PC-9 (cell line): ENCODE measurements at places on chromosomes 2 and 18.

DNA sequence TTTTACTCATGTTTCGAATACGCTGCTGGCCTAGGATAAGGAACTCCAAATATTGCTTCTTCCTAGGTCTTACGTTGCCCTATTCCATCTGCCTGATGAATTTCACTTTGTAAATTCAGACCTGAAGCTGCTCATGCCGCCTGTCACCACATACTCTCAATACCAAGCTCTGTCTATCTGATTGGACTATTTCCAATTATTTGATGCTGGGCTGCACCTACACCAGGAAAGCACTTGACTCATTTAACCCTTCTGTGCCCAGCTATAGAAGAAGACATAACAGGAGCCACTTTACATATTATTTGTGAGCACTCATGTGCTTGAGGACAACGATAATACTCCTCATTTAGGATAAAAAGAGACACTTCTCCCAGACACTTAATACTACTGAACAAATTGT is 1293.9 kb upstream of the LRRTM1 start:
- no peaks in the 10 kb centered on the region for H3K4me1 ChIP-seq
- no peaks in the 10 kb centered on the region for H3K27me3 ChIP-seq
- no peak overlapping the region for H3K27ac ChIP-seq

DNA sequence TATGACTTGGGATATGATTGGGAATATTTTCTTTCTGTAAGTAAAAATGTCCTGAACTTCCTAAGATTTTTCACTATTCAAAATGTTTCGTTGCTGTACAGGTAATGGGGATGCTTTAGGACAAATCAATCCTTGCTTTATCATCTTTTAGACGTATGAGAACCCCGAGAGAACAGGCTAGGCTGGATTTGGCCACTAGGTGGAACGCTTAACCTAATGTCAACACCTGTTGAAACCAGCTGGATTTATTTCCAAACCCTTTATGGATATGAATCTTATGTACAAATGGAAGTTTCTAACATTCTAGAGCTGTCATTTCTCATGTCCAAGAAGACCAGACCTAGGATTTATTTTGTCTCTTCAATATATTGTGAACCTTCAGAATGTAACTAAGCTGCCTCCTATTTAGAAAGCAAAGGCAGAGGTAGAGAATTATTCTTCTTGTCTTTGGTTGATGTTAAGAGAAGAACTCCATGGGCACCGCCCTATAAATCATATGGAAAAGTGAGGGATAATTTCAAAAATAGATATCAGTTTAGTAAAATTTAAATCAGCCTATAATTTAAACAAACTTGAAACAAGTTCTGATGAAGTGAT is 96.7 kb downstream of the PMAIP1 start:
- H3K27me3 ChIP-seq: no peaks in the 10 kb centered on the region
- no peak overlapping the region for H3K4me3 ChIP-seq
- no peak overlapping the region for H3K27ac ChIP-seq
- H3K4me1 ChIP-seq: no peaks in the 10 kb centered on the region

- no peak overlapping the region for H3K27ac ChIP-seq
- H3K36me3 ChIP-seq: no peaks in the 10 kb centered on the region
- H3K27me3 ChIP-seq: no peaks in the 10 kb centered on the region
- no peak overlapping the region for H3K4me3 ChIP-seq
These were observed 61.9 kb upstream of the RIOK3 start for GRCh38 chr18:23391156-23391555.

- no peaks in the 10 kb centered on the region for H3K4me1 ChIP-seq
- no peaks in the 10 kb centered on the region for H3K36me3 ChIP-seq
- no peak overlapping the region for H3K27ac ChIP-seq
- H3K27me3 ChIP-seq: peaks cover 83% of the 10 kb centered on the region
- no peak overlapping the region for H3K4me3 ChIP-seq
These were observed 167.8 kb downstream of the BCL11A start for GRCh38 chr2:60385648-60386047.

DNA sequence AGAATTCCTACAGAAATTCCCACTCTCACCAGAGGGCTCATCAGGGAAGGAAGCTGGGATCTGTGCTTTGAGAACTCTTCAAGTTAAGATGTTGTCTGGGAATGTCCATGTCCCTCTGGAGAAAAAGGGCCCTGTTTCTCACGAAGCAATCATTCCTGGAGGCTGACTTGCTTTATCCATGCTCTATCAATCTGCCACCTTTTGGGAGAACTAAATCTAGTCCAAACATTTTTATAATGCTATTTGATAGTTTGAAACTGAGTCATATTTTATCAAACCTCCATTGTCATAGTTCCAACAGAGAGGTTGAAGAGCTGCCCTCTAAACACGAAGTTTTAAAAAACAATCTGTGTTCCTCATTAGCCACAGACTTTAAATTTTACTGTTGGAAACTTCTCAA is 219.2 kb downstream of the MTX2 start:
- H3K4me1 ChIP-seq: no peaks in the 10 kb centered on the region
- H3K36me3 ChIP-seq: no peaks in the 10 kb centered on the region
- no peak overlapping the region for H3K4me3 ChIP-seq
- DNase-seq: no peak

DNA sequence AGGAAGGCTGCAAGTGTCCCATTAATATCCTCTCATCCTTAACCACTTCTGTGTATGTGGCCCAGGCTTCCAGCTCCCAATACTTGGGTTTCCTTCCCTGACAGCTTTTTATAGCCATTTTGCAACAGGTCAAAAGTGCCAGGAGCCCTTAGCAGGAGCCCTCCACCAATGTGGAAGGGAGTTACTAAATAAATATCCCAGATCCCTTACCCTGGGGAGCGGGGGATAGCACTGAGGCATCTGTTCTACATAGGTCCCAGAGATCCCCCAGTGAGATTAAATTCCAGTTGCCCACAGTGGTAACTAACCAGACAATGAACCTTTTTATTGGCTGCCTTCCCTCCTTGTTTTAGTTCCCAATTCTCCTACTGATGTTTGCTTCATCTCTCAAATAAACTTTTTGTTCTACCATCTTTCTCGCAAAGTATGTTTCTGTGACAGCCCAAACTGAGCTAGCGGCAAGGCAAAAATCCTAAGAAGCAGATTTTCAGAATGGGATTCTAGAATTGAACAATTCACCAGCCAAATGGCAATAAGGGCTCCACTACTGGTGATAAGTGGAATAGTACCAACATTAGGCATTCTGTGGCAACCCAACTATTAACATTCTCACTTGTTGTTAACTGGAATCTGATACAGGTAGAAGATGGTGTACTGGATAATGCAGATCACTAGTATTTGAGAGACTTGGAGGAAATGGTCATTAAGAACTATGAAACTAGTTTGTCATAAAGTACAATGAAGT is 83.9 kb upstream of the MAPRE2 start:
- H3K4me1 ChIP-seq: no peaks in the 10 kb centered on the region
- DNase-seq: peak; percentile 3

- H3K27ac ChIP-seq: no peak overlapping the region
- H3K4me3 ChIP-seq: peak overlapping the region; percentile 53; the same call in 1 of the 2 replicates
- no peaks in the 10 kb centered on the region for H3K36me3 ChIP-seq
- H3K27me3 ChIP-seq: peaks cover 47% of the 10 kb centered on the region
- DNase-seq: peak; percentile 50
- no peaks in the 10 kb centered on the region for H3K4me1 ChIP-seq
These were observed 4.3 kb upstream of the ASIC4 start for GRCh38 chr2:219509780-219510511.

DNA sequence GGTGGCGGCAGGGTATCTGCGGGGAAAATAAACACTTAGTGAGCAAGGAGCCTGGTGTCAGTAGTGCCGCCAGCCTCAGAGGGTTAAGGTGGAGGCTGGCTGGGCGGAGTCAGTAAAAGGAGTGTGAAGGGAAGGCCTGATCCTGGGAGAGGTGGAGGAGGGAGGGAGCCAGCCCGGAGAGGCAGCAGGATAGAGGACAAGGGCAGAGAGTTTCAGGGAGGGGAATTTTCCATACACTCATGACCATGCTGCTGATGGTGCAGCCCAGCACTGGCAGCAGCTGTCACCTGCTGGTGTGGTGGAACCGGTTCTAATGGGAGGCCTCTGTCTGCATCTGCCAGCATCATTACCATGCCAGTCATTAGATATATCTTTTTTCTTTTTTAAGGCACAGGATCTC is 2.0 kb upstream of the TEX44 start:
- no peak overlapping the region for H3K27ac ChIP-seq
- H3K4me3 ChIP-seq: no peak overlapping the region
- H3K36me3 ChIP-seq: no peaks in the 10 kb centered on the region
- H3K27me3 ChIP-seq: no peaks in the 10 kb centered on the region
- no peaks in the 10 kb centered on the region; the same call in 1 of the 2 replicates for H3K4me1 ChIP-seq
- DNase-seq: peak; percentile 44

DNA sequence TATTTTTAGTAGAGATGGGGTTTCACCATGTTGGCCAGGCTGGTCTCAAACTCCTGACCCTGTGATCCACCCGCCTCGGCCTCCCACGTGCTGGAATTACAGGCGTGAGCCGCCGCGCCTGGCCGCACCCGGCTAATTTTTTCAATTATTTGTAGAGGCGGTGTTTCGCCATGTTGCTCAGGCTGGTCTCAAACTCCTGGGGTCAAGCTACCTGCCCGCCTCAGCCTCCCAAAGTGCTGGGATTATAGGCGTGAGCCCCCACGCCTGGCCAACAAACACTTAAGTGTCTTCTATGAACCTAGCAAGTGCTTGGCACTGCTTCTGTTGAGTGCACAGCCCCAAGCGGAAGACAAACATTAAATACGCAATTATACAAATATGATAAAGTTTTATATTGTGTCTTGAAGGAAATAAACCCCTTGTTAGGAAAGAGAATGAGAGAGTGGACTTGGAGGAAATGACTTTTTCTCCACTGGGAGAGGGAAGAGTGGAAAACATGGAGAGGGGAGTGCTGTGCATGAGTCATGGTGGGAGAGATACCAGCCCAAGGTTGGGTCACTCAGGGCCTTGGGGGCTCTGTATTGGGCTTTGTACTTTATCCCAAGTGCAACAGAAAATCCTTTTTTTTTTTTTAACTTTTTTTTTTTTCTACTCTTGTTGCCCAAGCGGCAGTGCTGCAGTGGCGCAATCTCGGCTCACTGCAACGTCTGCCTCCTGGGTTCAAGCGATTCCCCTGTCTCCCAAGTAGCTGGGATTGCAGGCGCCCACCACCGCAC is 41.4 kb upstream of the ACTR2 start:
- H3K4me1 ChIP-seq: no peaks in the 10 kb centered on the region
- H3K36me3 ChIP-seq: no peaks in the 10 kb centered on the region
- H3K27ac ChIP-seq: no peak overlapping the region
- no peaks in the 10 kb centered on the region for H3K27me3 ChIP-seq
- DNase-seq: no peak
- no peak overlapping the region for H3K4me3 ChIP-seq

DNA sequence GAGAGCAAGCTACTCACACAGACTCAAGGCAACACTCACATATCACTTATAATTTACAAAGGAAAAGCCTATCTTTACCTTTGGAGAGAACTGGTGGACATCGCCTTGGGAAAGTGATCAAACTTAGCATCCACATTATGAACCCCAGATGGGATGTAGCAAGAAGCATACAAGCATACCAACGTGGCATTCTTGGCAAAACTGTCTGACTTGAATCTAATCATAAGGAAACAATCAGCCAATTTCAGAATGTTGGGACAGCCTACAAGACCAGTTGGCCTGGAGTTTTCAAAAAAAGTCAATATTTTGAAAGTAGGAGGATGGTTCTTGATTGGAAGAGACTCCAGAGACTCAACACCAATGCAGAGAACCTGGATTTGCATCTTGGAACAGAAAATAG is 79.1 kb upstream of the PMAIP1 start:
- no peaks in the 10 kb centered on the region for H3K27me3 ChIP-seq
- H3K4me1 ChIP-seq: no peaks in the 10 kb centered on the region
- no peaks in the 10 kb centered on the region for H3K36me3 ChIP-seq
- no peak for DNase-seq

DNA sequence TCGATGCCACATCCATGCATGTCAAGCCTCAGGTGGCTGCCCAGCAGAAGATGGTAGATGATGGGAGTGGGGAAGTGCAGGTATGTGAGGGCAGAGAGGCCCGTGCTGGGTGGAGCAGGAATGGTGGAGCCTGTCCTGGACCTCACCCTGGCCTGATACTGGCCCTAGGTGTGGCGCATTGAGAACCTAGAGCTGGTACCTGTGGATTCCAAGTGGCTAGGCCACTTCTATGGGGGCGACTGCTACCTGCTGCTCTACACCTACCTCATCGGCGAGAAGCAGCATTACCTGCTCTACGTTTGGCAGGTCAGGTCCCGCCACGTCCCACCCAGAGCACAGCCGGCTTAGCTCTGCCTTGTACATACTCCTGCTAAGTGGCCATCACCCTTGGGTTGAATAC is 13.0 kb downstream of the VIL1 start:
- H3K27me3 ChIP-seq: 0 out of 2 replicates have a peak, but pooled peaks cover 5% of the 10 kb centered on the region
- no peaks in the 10 kb centered on the region for H3K4me1 ChIP-seq
- no peak for DNase-seq
- no peak overlapping the region for H3K27ac ChIP-seq

GRCh38 chr2:212892193-212892592 is 259.2 kb downstream of the IKZF2 start:
- DNase-seq: no peak
- H3K36me3 ChIP-seq: no peaks in the 10 kb centered on the region
- no peak overlapping the region for H3K4me3 ChIP-seq
- H3K4me1 ChIP-seq: no peaks in the 10 kb centered on the region
- no peaks in the 10 kb centered on the region for H3K27me3 ChIP-seq

DNA sequence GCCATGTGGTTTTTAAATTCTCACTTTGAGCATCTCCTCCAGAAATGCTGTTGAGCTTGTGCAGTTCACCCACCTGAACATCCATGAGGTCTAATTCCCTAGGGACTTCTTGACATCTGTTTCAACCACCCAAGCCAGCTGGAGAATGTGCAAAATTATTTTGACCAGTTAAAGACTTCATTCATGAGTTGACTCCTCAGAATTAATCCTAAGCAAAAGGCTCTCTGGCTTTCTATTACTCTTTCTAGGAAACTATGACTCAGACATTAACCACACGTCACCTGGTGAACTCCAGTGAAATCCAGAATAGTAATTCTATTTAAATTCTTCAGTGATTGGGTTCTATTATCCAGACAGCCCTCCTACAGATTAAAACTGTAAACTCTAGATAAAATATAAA is 247.5 kb downstream of the NBAS start:
- H3K27ac ChIP-seq: no peak overlapping the region
- H3K36me3 ChIP-seq: no peaks in the 10 kb centered on the region
- H3K27me3 ChIP-seq: no peaks in the 10 kb centered on the region
- H3K4me1 ChIP-seq: no peaks in the 10 kb centered on the region
- H3K4me3 ChIP-seq: no peak overlapping the region
- no peak for DNase-seq
